Mucosa of descending colon (tissue), 3 donors: ENCODE measurements at places on chromosomes 4 and X. TPM values are rescaled to one million over a fixed set of nuclear protein-coding genes. Genes with fewer than 3 reads are reported as not detected.

The TASL gene
- total RNA-seq: 0.67 TPM

The TLL1 gene
- total RNA-seq: 2.5 TPM

The CT45A1 gene
- not detected for total RNA-seq

The RPS6KA6 gene
- total RNA-seq: 16.6 TPM

The LDOC1 gene
- 1.3 TPM for total RNA-seq

The FGFBP2 gene
- not detected for total RNA-seq

The NSG1 gene
- 1.2 TPM for total RNA-seq

The RS1 gene
- total RNA-seq: not detected

The ASMT gene
- 0.35 TPM for total RNA-seq

The TBX22 gene
- total RNA-seq: not detected

The ODAPH gene
- not detected for total RNA-seq

The FAM200B gene
- total RNA-seq: 35.3 TPM

The PTCHD1 gene
- 0.61 TPM for total RNA-seq

The LPAR4 gene
- total RNA-seq: not detected

The SASH3 gene
- total RNA-seq: 7.2 TPM

The TAF1 gene
- total RNA-seq: 44.8 TPM

The RNF212 gene
- total RNA-seq: 4.9 TPM

The ENPEP gene
- total RNA-seq: 1.2 TPM

The MAGEE2 gene
- 0.25 TPM for total RNA-seq
